ENCODE measurements at places on chromosomes 6 and 20. TPM values are rescaled to one million over a fixed set of nuclear protein-coding genes. Genes with fewer than 3 reads are reported as not detected.

GRCh38 chr6:27863962-27864905 lies 48.0 kb downstream of the OR2B2 start:
- peak; percentile 48 for DNase-seq

DNA sequence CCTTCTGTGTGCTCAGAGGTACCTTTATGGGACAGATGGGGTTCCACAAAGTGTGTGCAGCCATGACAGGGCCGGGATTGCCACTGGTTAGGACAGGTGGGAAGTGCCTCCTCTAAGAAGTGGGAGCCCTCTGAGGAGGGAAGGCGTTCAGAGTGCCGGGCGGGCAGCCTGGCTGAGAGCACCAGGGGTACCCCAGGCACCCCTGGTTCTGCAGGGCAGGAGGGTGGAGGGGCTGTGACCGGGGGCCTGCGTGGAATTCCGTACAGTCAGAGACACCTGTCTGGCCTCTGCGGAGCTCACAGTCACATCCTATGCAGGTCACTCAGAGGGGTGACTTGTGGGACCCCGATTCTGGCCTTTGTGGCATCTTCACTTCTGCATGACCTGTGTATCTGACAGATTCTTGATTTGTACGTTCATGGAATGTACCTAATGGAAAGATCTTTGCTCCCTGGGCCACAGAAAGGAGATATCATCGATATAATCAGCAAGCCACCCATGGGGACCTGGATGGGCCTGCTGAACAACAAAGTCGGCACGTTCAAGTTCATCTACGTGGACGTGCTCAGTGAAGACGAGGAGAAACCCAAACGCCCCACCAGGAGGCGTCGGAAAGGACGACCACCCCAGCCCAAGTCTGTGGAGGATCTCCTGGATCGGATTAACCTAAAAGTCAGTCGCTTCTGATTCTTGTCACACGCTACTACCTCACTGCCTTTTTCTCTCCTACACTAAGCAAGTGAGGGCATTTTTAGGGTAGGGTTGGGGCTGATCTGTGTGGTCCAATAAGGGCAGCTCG lies 190.9 kb downstream of the SASH1 start:
- DNase-seq: no peak

GRCh38 chr6:149483334-149483725 lies 1.5 kb downstream of the ZC3H12D start:
- no peak for DNase-seq

DNA sequence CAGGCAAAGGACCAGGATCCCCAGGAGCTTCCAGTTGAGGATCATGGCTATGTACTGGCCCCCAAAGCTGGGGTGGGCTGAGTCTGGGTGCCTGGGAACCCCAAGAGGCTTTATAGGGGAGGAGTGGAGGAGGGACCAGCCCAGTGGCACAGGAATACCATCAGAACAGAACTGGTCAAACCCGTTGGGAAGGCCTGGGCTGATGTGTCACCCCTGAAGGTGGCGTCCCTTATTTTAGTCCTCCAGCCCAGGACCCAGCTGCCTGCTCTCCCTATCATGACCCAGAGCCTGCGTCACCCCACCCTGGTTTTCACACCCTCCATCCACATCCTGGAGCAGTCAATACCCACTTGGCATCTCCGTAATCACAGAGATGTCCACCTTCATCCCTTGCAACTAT lies at the start of gene PSORS1C2:
PSORS1C2 (minus strand) TSS at position 85 of the 400 bp plus-strand sequence; CDS start at position 45, 40 bp downstream.
- DNase-seq: no peak

DNA sequence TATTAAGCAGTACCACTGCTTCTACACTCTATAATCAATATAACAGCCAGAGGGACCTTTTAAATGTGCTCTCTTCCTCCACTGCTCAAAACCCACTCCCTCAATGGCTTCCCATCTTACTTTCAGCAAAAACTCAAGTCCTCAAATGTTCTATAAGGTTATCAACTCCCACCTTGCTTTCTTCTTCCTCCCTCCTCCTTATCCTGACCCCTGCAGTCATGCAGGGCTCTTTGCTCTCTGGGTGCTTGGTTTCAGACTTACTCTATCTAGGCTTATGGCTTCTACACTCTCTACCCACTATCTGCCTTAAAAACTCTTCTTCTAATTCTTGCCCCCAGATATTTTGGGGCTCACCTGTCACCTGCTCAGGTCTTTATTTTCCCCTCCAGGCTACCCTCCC lies 5.3 kb downstream of the ARHGAP18 start:
- DNase-seq: no peak

- DNase-seq: no peak
These were observed 272.7 kb upstream of the PLCB4 start for GRCh38 chr20:8796088-8796660.

DNA sequence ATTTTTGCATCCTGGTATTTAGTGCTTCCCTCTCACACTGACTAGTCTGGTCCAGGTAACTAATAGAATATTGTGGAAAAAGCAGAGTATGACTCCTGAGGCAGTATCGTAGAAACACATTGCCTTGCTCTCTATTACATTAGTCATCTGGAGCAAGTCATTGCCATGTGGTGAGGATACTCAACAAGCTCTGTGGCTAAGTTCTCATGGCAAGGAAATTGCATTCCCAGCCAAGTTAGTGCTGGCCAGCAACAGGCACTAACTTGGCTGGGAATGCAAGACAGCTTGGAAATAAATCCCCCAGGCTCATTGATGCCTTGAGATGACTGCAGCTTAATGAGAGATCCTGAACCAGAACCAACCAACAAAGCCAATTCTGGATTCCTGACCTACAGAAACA lies 39.7 kb upstream of the HTR1B start:
- no peak for DNase-seq

DNA sequence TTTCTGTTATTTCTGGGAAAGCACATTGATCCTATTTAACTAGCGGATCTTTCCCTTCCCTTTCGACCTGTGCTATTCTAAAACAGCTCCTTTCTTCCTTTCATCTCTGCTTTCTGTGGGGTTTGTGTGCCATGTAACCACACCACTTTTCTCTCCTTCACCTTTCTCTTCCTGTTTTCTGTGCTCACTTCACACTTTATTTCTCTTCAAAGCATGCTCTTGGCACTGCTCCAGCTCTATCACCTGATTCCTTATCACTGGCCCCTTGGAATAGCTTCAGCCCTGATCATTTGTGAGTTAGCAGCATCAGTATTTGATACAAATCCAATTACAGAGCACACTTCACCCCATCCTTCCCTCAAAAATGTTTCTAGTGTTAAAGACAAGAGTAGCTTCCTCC lies 8.1 kb upstream of the METTL24 start:
- DNase-seq: no peak

DNA sequence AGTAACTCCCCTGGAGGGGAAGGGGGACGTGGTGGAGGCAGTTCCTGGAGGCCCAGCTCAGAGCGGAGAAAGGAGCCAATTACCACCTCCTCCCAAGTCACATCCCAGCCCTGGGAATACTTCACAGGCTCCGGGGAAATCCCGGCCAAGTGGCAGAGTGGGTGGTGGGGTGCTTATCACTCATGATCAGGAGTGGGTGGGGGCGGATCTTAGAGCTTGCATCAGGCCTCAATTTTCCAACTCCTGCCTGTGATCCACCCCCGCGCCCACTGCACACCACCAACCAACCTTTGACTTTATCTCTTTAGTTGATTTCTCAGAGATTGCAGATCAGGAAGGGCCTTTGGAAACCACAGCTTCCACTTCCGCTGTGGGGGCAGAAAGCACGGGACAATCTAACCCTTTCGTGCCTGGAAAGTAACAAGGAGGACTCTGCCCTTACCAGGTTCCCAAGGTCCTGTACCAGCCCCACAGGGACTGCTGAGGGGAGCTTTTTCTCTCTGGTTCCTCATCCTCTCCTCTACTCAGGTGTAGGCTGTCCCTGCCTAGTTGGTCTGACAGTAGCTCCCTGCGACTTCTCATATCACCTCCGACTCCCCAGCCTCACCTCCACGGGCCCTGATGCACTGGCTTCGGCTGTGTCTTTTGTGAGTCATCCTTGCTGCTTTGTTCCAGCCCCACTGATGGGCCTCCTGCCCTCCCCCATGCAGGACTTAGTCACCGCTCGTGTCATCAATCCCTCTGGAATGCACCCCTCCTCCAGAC lies 24.9 kb upstream of the IER3 start:
- DNase-seq: no peak

DNA sequence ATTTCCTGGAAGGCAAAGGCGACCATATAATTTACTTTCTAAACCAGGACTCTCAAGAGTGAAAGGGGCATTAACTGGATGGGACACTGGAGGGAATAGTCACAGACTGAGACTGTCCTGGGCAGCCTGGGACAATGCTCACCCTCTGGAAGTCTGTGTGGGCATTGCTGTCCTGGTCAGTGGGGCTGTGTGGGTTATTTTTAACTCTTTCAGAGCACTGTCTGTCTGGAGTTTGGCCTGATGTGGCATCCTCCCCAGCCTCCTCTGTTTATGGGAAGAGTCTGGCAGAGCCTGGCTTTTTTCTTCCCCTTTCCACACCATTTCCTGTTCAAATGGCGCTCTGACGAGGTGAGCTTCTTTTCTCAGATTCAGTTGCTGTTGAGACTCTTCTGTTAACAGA lies 11.7 kb downstream of the DAAM2 start:
- no peak for DNase-seq

GRCh38 chr6:45668705-45669104 lies 291.0 kb upstream of the SUPT3H start:
- DNase-seq: no peak

- no peak for DNase-seq
These were observed 1.3 kb upstream of the VNN1 start for GRCh38 chr6:132715204-132715603.

- DNase-seq: no peak
These were observed 44.7 kb upstream of the CCN2 start for GRCh38 chr6:131995917-131996316.

- DNase-seq: no peak
These were observed 105.4 kb upstream of the MCHR2 start for GRCh38 chr6:100099189-100100074.

- no peak for DNase-seq
These were observed 183.5 kb upstream of the AFDN start for GRCh38 chr6:167643223-167643622.

DNA sequence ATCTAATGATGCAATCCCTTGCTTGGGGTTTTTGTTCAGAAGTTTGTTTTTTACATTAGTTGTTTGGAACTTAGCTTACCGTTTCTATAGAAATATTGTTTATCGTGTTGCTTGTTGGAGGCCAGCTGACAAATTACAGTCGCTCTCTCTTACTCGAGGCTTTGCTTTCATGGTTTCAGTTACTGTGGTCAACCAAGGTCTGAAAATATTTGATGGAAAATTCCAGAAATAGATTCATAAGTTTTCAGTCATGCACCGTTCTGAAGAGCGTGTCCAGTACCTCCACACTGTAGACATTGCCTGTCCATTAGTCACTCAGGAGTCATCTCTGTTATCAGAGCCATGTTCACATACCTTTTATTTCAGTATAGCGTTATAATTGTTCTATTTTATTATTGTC lies 47.9 kb downstream of the DEK start:
- DNase-seq: no peak

- DNase-seq: peak; percentile 49
These were observed 218.2 kb downstream of the OR2B2 start for GRCh38 chr6:27693766-27694546.

The PHACTR3 gene
- 1.2 TPM for total RNA-seq

The C6orf58 gene
- not detected for total RNA-seq

The CCR6 gene
- 0.87 TPM for total RNA-seq

The RAB44 gene
- 0.24 TPM for total RNA-seq

The GLP1R gene
- 0.31 TPM for total RNA-seq

The CST1 gene
- total RNA-seq: 1.0 TPM

The SDCBP2 gene
- total RNA-seq: 5.5 TPM

The C20orf141 gene
- total RNA-seq: 53.6 TPM

Measured in testis (tissue), 5 donors.